ENCODE measurements at places on chromosomes 1 and 21.

- DNase-seq: no peak
Measured at GRCh38 chr1:229264487-229264886, 6.4 kb upstream of the RAB4A start.

DNA sequence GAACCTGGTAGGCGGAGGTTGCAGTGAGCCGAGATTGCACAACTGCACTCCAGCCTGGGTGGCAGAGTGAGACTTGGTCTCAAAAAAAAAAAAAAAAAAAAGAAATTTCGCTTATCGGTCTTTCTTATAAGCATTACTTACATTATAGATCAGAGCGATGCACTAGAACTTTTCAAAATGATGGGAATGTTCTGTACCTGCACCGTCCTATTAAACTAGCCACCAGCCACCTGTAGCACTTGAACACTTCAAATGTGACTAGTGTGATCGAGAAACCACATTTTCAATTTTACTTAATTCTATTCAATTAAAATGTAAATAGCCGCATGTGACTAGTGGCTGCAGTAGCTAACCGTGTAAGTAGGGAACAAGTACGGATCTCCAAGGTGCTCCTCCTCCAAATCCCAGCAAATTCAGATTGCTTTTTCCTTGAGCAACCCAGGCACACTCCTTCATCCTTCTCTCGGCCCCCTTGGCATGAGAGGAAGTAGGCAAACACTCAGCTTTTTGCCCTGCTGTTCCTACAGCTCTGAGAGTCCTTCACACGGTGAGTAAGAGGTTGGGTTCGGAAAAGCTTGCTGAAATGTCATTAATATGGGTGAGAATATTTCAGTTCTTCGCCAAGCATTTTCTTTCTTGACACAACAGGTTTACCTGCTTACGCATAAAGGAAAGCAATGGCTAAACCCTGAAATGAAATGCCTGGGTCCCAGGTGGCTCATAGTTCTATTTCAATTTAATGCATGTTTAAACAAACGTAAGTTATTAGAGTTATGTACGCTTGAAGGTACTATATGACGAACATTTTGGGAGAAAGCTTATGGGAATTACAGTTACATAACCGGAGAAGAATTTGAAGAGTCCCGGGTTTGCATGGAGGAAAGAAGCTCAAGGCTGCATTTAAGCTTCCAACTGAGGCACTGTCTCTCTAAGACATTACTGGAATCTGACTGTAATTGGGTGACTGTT, 69.5 kb upstream of the HUNK start:
- no peak for DNase-seq

- DNase-seq: no peak
Measured at GRCh38 chr1:53606197-53606596, 132.8 kb downstream of the GLIS1 start.

DNA sequence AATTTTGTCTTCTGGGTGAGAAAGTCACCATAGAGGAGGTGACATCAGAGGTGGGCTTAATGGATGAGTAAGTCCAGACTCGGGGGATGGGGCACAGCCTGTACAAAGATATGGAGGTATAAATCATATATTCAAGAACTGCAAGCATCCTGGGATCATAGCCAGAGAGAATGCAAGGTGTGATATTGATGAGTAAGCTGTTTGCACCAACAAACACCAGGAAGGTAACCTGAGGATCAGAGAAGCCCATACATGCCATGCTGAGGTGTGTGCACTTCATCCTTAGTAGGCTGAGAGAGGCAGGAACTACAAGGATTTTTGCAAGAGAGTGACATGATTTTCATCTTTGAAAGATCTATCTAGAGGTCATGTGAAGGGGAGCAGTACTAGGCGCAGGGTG, 306.4 kb downstream of the HHAT start:
- DNase-seq: no peak

- DNase-seq: no peak
Measured at GRCh38 chr1:212816567-212817278, 25.0 kb downstream of the TATDN3 start.

DNA sequence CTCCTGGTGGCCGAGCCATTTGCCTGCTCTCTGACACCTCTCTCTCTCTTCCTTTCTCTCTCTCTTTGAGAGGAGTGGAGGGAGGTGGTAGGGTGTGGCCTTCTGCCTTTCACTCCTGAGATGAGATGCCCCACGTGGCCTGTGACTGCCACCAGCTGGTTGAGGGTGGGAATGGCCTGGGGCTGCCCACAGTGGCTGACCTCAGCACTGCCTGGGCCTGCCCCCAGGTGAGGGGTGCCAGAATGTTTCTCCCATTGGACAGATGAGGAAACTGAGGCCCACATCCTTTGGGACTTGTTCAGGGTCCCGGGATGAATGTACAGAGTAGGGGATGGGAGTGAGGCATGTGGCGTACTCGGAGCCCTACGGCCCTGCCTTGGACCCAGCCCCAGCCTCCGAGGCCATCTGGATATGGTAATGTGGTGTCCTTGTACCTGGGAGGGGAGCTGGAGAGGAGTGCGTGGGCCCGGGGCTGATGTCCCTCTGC, 12.7 kb upstream of the C1orf167 start:
- no peak for DNase-seq

DNA sequence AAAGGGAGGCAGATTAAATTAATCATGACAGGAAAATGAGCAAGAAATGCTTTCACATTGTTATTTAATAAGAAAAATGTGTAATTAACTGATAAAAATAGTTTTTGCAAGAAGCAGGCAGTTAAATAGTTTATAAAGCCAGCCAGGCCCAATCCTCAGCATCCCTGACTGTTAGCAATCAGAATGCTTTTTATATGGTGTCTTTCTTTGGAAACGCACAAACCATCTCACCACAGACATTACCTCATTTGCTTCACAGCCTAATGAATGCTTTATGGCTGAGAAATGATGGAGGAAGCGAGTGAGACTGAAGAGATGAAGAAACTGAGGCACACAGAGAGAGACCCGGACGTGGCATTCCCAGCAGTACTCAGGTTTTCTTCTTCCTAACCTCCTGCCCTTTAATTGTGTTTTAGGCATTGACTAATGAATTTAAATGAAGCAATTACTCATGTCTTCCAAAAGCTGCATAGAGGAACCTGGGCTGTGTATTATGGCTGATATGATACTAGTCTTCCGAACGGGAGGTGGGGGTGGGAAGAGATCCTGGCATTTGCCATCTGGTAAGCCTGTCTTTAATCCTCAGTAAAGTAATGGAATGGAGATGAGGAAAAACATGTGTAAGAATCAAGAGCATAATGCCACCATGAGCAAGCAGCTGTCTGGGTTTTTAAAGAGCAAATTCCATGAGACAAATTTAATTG, 116.1 kb upstream of the LMO4 start:
- DNase-seq: no peak

- DNase-seq: peak; percentile 53
Measured at GRCh38 chr1:156848461-156849150, 10.3 kb downstream of the INSRR start.

DNA sequence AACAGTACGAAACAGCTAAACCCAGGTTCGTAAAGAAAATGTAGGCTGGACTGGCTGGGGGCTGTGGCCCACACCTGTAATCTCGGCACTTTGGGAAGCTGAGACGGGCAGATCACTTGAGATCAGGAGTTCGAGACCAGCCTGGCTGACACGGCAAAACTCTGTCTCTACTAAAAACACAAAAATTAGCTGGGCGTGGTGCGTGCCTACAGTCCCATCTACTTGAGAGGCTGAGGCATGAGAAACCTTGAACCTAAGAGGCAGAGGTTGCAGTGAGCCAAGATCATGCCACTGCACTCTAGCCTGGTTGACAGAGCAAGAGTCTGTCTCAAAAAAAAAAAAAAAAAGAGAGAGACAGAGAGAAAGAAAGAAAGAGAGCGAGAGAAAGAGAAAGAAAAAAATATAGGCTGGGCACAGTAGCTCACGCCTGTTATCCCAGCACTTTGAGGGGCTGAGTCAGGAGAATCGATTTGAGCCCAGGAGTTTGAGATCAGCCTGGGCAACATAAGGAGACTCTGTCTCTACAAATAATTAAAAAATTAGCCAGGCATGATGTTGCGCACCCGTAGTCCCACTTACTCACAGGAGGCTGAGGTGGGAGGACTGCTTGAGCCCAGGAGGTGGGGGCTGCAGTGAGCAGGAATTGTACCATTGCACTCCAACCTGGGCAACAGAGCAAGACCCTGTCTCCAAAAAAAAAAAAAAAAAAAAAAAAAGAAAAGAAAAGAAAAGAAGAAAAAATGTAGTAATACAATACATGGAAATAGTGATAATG, 35.7 kb downstream of the CAPZB start:
- DNase-seq: no peak

DNA sequence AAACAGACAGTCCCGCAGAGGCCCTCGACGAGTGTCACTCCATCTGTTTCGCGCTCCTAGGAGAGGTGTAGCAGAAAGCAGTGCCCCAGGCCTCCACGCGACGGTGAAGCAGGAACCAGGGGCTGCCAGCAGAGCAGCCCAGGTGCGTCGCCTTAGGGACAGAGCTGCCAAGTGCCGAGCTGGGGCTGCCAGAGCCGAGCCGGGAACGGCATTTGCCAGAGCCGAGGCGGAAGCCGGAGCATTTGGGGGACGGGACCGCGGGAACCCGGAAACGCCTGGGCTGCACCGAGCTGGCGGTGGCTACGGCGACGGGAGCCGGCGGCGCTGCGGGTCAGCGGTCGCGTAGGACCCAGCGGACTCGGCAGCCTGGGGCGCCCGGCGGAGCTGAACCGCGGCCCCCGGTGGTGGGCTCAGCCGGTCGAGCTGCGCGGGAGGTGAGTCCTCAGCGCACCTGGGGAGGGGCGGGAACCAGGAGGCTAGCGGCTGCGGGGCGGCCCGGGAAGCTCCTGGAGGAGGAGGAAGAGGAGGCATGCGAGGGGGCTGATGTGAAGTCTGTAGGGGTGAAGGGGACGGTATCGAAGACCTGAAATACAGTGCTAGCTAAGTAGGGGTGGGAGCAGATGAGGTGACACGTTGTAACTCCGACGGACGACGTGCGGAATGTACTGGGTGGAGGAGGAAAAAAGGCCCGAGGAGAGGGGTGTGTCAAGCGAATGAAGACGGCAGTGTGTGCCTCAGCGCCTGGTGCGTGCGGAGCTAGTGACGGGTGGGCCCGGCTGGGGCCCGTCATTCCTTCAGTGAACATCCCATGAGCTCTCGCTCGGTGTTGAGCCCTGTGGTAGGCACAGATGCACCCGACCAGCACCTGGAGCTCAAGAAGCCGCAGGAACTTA, at the start of gene SLC35A3:
TSS of gene SLC35A3 (plus strand) at position 268 of the 893 bp plus-strand sequence. CDS start 23,559 bp downstream, outside the sequence.
- peak; percentile 54 for DNase-seq

DNA sequence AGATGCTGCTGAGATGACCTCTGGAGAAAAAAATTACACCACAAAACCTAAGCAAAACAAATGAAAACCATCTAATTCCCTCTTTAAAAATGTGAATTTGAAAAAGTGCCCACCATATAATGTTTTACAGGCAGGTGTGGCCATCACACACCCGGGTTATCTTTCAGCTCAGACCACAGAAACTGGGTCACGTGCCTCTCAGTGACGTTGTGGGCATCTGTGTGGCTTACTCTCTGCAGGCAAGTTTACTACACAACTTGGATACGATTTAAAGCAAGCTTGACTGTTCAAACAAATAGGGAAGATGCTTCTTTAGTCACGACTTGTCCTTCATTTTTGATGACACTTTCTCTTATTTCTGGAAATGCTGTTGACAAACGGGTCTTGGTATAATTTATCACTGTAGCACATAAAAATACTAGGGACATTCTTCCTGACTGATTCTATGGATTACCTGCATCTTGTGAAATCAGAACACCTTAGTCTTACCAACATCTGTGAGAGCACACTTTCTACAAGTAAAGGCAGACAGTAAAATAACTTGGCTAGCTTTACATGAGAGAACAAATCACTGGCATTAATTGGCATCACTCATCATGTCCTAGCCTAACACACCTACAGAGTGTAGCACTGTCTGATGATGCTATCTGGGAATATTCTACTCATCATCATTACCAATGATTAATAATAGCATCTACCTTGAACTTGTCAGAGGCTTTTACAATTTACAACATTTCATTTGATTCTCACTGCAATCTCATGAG, 89.3 kb upstream of the EDEM3 start:
- peak; percentile 44 for DNase-seq

GRCh38 chr21:46286648-46287002, 483 bp downstream of the YBEY start:
- DNase-seq: no peak

- DNase-seq: no peak
Measured at GRCh38 chr1:89257041-89257440, 15.6 kb downstream of the GBP5 start.

GRCh38 chr1:31567956-31568570, 8.3 kb upstream of the TINAGL1 start:
- DNase-seq: no peak

- no peak for DNase-seq
Measured at GRCh38 chr21:16676391-16676790, 836.5 kb upstream of the CXADR start.

DNA sequence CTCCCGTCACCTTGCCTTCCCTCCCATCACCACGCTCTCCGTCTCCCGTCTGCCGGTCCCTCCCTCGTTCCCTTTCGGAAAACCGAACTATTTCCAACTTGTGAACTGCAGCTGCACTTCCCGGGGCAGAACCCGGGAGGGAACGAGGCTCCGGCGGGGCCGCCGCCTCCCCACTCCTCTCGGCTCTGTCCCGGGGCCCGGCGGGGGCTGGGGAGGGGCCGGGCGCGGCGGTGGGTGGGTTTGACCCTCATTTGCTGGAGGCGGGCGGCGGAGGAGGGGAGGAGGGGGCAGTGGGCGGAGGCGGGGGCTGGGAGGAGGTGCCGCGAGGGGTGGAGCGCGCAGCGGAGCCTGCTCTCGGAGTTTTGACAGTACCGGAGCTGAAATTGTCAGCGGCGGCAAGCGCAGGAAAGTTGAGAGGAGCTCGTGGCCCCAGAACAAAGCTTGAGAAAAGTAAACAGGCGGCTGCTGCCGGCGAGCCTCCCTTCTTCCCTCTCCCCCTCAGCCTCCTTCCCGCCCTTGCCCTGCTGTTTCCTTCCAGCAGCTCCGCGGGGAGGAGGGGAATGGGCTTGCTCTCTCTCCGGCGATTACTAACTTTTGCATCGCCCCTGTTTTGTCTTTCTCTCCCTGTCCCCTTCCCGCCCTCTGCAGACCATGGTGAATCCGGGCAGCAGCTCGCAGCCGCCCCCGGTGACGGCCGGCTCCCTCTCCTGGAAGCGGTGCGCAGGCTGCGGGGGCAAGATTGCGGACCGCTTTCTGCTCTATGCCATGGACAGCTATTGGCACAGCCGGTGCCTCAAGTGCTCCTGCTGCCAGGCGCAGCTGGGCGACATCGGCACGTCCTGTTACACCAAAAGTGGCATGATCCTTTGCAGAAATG, 2.9 kb downstream of the LMO4 start:
- peak; percentile 55 for DNase-seq

DNA sequence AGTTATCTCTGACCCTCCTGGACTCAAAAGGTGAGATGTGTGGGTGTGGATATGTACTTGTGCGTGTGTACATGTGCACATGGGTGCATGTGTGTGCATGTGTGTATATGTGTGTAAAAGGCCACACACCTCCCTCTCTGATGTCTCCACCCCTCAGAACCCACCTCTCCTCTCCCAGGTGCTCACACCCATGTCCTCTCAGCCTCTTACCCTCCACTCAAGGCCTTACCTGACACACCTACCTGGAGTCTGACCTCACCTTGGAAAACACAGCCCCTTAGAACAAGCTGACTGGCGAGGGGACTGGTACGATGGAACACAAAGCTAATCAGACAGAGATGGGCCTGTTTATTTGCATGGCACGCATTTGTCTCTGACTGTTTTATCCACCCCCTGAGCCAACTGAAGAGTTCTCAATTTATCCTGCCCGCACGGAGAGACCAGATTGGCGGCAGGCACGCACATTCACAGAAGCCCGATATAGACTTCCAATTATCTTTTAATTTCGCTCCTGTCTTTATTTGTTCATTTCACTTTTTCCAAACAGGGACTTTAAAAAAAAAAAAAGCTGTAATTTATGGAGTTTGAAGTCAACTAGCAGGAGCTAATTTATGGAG, 6.1 kb upstream of the KLHDC7A start:
- no peak for DNase-seq

Measured in stimulated activated CD8-positive, alpha-beta memory T cell treated with anti-CD3 and anti-CD28 coated beads, Interleukin-15, amount 100 ng/mL, for 1 hour (primary cell).